Right ventricle myocardium inferior (tissue), 1 donor: ENCODE measurements at places on chromosomes 2 and 18. TPM values are rescaled to one million over a fixed set of nuclear protein-coding genes. Genes with fewer than 3 reads are reported as not detected.

GRCh38 chr18:76495006-76495370 lies at the start of gene ZNF516:
TSS of gene ZNF516 (minus strand) at chr18:76495242. CDS start at chr18:76443054, 52,188 bp downstream.
- DNase-seq, result peak; percentile 73

DNA sequence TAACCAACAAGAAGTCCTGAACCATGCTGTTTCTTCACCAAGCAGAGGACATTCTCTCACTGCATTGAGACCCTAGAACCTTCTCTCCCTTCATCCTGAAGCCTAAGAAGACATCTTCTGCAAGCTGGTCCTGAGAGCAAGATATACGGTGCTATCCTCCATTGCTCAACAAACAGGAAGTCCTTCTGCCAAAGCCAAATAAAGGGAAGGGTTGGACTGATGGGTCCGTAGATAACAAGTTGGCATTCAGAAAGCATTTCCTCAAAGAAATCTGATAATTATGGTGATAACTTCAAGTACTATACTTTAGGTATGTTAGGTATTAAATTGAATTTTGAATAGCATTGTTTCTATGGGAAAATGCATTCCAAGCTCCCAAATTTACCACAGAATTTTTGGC lies 23.3 kb downstream of the GRB14 start:
- DNase-seq, result no peak

GRCh38 chr2:85329181-85329651 lies 1.4 kb upstream of the TGOLN2 start:
- no peak for DNase-seq

DNA sequence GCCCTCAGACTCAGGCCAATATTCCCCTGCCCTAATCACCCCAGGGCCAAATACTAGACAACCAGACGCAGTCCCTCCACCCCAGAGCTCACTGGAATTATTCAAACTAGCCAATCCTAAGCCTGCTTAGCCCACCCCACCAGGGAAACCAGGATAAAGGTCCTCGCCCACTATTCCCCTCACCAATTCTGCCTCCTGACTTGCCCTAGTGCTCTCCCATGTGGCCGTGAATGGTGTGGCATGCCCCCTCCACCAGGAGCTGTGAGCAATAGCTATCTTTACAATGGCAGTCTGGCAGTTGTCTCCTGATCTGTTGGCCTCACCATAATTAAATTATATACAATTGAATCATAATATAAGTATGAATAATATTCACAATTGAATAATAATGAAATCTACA lies 42.3 kb downstream of the FAM124B start:
- no peak for DNase-seq

Gene CYP26B1
- total RNA-seq, result 5.4 TPM

GRCh38 chr18:22830511-22830910 lies 102.6 kb upstream of the RBBP8 start:
- DNase-seq, result no peak
